Stimulated activated CD4-positive, alpha-beta T cell treated with anti-CD3 and anti-CD28 coated beads, Interleukin-12 subunit alpha, Interleukin-12 subunit beta, amount 100 ng/mL, for 48 hours (primary cell): ENCODE measurements at places on chromosomes 6 and 20.

DNA sequence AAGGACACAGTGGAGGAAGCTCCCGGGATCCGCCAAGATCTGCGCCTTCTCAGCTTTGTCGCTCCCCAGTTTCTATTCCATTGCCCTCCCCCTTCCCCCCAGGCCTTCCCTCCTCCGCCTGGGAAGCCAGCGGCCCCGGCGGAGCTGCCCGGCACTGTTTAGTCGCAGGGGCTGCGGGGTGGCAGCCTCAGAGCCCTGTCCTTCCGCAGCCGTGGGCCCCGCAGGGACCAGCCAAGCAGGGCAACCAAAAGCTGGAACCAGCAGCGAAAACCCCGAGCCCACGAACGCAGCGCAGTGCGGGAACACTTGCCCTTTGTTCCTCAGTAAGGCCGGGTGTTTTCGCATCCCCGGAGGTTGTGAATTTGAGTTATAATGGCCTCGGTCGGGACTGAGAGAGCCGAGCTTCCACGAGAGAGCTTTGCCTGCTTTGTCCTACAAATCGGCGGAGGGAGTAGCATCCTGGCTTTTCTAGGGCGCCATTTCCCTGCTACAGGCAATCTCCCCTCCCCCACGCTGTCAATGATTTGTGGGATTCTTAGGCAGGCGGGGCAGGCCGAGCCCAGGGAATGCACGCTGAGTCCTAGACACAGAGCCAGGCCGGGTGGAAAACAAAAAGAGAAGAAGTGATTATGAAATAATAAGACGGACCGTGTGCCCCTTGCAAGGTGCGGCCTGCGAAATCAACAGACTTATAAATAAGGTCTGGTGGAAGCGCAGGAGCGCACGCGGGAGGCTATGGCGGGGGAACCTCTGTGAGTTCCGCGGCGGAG, 4.0 kb upstream of the TUBB2B start:
- DNase-seq = no peak

- peak; percentile 22 for DNase-seq
These were observed 59.7 kb upstream of the SAMD3 start for GRCh38 chr6:130282234-130282995.

- DNase-seq = no peak
These were observed 36.5 kb downstream of the TAB2 start for GRCh38 chr6:149354009-149354408.

DNA sequence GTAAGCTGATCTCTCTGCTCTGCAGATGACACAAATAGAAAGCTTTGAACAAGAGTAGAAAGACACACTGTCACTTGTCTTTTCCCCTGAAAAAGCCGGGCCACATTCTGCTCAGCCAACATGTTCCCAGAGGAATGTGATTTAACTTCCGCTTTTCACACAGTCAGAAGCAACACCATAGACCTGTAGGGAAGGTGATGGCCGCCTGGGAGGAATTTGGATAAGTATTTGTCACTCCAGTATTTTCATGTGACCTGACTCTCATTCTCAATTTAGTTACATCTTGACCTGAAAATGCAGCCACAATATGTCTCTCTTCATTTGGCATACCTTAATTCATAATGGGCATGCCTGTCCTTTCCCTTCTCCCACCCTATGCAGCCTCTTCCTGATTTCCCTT, 2.0 kb upstream of the GRM1 start:
- no peak for DNase-seq

DNA sequence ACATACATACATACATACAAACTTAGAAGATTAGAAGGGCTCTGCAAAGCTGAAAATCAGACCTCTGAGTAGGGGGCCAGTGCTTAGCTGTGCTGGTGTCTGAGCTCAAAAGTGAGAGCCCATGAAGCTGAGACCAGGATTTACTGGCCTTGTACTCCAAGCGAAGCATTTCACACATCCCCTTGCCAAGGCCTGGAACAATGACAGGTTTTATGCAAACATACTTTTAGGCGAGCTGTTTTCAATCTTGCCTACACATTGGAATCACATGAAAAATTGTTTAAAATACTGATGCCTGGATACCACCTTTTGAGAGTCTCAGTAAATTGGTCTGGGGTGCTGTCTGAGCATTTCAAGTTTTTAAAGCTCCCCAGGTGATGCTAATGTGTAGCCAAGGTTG, 80.9 kb upstream of the SRSF6 start:
- no peak for DNase-seq
